ENCODE measurements at places on chromosomes 3 and 15.
A peak's percentile ranks its signal among the peaks of the same experiment; 100 is the strongest.

DNA sequence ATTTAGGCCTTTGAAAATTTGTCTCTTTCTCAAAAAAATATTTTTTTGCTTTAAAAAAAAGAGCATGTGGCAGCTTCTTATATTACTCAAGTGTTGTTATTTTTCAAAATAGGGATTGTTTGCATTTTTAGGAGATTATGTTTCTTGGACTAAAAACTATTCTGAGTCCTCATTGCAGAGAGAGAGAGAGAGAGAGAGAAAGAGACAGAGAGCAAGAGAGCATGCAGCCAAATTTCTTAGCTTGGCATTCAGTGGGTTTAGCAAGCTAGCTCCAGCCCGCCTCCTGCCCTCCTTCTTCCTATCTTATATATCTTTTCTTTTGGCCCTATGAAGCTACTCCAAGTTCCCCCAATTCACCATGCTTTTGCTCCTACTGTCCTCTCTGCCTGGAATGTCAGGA lies 55.7 kb downstream of the CEMIP start:
- DNase-seq: no peak

GRCh38 chr3:62793946-62794345 lies 81.3 kb downstream of the CADPS start:
- DNase-seq: no peak

- no peak for DNase-seq
Observed at GRCh38 chr3:106913111-106913698, 464.0 kb upstream of the CCDC54 start.

- no peak for DNase-seq
Observed at GRCh38 chr3:27715863-27716262, 6.3 kb downstream of the EOMES start.

DNA sequence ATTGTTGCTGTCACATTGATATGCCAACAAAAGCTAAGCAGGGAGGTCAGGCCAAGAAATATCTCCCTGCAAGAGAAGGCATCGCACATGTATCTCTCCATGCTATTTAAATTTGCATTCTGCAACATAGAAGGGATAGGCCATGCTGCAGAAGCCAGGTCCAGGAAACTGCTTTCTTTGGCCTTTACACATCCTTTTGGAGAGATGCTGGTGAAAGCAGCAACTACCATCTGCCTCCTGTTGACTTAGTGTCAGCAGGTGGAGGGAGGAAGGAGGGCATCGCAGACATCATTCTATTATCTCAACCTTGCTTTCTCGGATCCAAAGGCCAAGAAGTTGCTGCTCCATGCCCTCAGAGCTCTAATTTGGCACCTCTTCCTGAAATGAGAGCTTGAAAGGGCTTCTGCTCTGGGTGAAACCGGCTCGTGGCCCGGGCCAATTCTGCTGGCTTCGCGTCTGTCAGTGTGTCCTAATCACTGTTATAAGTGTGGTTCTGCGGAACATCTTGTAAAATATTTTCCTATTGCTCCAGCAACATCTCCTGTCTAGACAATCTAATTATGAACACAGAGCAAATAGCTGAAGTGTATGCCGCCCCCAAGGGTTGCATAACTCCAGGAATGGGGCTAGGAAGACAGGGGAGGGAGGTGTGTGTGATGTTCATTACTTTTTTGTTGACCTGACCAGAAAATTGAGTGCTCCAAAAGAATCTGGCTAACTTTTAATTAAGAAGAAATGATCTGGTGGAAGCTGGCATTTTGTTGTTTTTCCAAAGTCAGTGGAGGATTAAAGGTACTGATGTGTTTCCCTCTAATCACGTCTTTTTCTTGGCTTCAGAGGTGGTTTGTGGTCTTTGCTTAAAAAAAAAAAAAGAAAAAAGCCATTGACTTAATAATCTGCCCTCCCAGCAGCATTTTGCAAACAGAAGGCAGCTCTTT lies 89.1 kb downstream of the TPRG1 start:
- no peak for DNase-seq

GRCh38 chr3:6078436-6078835 lies 782.5 kb upstream of the GRM7 start:
- no peak for DNase-seq

DNA sequence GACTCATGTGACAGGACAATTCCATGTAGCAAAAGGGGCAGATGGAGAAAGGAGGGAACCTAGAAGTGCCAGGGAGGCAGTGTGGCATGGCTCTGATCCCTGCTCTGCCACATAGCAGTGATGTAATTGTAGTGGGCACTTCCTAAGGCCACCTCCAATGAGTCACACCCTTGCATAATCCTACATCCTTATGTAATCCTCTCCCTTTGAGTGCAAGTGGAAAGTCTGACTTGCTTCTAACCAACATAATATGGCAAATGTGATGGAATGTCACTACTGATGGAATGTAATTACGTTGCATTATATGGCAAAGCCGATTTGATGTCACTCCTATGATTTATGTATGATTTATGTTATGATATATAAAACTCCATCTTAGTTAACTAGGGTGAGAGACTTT lies 72.9 kb upstream of the ATP2C1 start:
- DNase-seq: peak; percentile 36

- no peak for DNase-seq
Observed at GRCh38 chr3:78974181-78974790, 793.5 kb downstream of the ROBO1 start.

DNA sequence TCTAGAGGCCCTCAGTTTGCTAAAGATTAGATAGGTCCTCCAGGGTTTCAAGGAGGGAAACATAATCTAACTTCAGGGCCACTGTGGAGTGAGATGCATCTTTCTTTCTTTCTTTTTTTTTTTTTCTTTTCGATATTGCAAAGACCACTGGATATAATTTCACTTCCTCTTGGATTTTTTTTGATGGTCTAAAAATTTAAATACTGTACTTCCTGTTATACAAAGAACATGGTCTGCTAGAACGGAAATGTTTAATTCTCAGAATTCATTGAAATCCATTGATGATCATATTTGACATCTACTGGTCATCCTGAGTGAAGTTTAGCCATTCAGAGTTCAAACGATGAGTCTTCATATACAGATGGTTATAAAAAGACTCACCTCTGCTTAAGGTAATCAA lies 808.8 kb upstream of the LMCD1 start:
- DNase-seq: no peak

- no peak for DNase-seq
Observed at GRCh38 chr3:2727610-2728318, 382.4 kb downstream of the IL5RA start.

DNA sequence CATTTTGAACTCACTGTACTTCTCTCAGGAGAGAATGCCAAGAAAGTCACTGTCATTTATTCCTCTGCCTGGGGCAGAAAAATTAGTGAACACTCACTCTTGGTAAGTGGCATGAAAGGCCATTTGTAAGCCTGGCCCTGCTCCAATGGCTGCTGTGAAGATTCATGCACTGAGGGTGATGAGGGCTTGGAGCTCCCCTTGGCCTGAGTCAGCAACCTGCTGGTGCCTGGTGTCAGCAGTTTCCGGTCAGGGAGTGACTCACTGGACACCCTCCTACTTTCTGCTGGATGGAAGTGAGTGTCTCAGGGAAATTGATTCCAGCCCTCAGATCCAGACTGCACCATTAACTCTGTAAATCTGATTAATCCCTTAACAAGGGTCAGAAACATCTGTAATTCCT lies 37.6 kb downstream of the TRA2B start:
- peak; percentile 27 for DNase-seq

DNA sequence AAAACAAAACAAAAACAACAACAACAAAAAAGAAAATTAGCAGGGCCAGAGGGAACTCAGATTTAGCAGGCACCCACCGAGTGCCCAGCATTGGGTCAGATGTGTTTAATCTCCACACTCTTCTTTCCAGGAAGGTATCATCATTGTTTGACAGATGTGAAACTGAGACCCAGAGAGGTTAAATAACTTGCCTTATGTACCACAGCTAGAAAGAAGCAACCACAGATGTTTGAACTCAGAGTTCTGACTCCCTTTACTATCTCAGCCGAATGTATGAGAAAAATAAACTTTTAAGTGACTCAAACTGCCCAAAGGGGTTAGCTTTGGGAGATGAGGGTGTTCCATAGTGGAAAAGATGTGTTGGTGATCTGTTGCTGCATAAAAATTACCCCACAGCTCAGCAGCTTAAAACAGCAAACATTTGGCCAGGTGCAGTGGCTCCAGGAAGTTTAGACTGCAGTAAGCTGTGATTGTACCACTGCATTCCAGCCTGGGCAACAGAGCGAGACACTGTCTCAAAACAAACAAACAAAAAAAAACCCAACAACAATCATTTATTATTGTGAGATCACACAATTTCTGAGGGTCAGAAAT lies 4.5 kb upstream of the RPP25 start:
- no peak for DNase-seq

DNA sequence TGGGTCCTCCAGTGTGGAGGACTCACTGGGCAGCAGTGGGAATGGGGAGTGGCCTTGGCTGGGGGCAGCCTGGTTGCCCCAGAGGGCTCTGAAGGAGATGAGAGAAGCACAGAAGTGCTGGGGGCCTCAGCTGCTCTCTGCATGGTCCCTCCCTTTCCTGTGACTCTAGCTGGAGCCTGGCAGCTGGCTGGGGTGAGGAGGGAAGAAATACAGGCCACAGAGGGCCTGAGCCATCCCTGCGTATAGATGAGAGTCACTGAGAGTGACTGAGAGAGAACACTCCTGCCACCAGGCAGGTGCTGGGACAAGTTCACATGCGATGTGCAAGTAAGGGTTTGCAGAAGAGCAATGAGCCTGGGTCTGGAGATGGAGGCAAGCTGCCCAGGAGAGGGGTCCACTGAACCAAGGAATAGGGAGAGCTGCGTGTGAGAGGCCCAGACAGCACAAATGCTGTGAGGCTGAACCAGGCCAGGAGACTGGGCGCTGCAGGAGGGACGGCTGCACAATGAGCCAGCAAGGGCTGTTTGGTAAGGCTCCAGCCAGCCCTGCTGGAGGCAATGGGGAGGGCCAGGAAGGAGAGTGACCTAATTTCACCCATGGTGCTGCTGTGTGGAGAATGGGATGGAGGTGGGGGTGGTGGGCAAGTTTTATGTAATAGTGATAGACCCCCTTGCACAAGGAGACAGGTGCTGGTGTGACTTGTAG lies 87.2 kb downstream of the CLSTN2 start:
- no peak for DNase-seq

DNA sequence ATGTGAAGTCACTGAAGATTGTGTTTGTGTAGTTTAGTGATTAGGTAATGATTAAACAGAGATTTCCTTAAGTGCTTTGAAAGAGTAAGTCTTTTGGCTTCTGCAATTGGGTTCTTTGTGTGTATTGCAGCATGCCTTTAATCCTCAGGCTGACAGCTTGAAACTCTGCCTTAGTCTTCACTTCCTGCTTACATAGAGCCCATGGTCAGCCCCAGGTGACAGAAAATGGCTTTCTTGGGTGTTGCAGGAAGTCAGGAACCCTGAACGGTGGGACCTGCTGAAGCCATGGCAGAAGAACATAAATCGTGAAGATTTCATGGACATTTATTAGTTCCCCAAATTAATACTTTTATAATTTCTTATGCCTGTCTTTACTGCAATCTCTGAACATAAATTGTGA lies 61.3 kb downstream of the KBTBD8 start:
- no peak for DNase-seq

DNA sequence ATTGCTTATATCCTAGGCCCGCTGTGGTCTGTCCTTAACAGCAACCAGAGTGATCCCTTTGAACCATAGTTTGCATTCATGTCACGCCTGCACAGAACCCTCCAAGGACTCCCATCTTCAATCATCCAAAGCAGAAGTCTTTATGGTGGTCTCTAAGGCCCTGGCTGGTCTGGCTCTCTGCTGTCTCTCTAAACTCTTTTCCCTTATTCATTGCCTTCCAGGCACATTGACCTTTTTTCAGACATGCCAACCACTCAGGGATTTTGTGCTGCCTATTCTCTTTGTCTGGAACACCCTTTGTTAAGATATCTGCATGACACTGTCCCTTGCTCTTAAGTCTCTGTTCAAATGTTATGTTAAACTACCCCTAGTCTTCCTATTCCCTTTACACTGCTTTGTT lies 21.9 kb upstream of the ZBTB47 start:
- no peak for DNase-seq

GRCh38 chr15:48644467-48644826 lies 1.1 kb downstream of the FBN1 start:
- DNase-seq: no peak

DNA sequence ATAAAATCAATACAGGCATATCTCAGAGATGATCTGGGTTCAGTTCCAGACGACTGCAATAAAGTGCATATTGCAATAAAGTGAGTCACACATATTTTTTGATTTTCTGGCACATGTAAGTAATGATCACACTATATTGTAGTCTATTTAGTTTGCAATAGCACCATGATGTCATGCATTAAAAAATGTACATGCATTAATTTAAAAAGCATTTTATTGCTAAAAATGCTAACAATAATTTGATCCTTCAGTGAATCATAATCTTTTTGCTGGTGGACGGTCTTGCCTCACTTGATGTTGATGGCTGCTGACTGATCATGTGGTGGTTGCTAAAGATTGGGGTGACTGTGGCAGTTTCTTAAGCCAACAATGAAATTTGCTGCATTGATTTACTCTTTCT lies 511.1 kb downstream of the OTOL1 start:
- DNase-seq: no peak

GRCh38 chr3:53570709-53571108 lies 76.3 kb downstream of the CACNA1D start:
- DNase-seq: no peak

- DNase-seq: no peak
Observed at GRCh38 chr3:5001135-5001534, 21.9 kb downstream of the BHLHE40 start.

- DNase-seq: no peak
Observed at GRCh38 chr3:71718072-71718471, 7.1 kb downstream of the EIF4E3 start.

GRCh38 chr15:60840703-60841411 lies 361.9 kb upstream of the ICE2 start:
- peak; percentile 41 for DNase-seq

DNA sequence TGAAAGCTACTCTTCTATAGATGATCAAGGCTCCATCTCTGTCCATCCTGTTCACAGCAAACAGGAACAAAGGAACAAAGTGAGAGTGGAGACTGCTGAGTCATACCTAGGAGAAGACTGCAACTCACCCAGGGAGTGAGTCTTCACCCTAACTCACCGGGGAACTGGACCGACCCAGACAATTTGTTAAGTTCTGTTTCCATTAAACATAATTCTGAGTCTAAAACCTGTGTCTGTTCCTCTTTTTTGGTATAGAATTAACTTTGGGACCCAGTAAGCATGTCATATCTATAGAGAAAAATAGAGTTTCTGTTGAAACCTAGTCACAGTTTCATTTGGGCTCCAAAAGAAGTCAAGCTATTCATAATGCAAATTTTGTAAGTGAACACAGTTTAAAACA lies 21.6 kb downstream of the CCDC80 start:
- DNase-seq: no peak

- no peak for DNase-seq
Observed at GRCh38 chr3:169591983-169592644, 71.4 kb downstream of the MECOM start.

DNA sequence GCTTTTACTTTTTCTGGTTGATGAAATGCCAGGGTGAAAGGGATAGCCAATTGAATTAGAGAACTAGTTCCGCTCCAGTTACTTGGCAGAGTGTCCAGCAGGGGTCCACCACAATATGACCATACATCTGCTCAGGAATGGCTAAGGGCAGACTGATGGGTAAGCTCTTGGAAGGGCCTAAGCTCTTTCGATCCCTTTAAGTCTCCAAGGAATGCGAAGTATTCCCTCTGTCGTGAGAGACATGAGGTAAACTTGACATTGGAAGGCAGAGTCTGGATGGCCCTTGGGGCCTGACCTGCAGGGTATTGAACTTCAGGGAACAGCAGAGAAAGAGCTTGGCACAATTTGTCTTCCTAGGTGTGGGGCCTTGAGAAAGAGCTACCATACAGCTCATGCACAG lies 805.8 kb downstream of the PLOD2 start:
- no peak for DNase-seq
